Stimulated activated CD8-positive, alpha-beta memory T cell treated with anti-CD3 and anti-CD28 coated beads, Interleukin-15, amount 100 ng/mL, for 24 hours (primary cell): ENCODE measurements at places on chromosomes 12 and 14.

DNA sequence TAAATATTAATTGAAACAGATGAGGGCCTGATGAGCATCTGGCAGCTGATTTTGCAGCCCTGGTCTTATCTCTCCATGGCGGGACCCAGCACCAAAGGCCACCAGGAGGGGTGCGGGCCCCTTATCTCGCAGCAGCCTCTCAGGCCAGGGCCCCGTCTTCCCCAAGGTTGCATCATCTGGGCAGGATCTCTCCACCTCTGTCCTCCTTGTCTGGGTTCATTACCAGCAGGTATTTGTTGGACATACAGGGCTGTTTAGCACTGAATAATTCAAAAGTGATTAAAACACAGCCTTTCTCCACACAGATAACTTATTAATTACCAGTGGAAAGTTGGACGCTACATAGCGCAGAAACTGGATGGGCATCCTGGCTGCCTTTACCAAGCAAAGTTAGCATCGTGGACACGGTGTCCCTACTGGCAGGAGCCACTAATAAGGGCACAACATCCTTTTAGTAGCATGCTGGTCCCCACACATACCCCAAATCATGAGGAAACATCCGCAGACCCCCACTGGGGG, 25.8 kb downstream of the TMEM120B start:
- DNase-seq = no peak

- no peak for DNase-seq
Measured at GRCh38 chr12:50047693-50048250, 9.6 kb upstream of the ASIC1 start.

DNA sequence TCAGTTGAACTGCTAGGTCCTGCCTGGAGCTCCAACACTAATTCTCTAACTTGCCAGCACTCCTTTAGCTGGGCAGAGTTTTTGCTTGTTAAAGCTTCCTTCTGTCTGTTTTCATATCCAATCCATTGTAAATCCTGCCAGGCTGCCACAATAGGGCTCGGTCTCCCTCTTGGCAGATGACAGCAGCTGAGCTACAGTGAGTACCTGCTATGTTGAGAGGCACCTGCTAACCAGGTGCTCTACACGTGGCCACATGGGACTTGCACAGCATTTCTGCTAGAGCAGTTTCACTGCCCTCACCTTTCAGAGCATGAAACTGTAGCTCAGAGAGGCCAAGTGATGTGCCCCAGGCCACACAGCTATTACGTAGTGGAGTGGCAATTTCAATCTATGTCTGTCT, 106.6 kb upstream of the NOS1 start:
- DNase-seq = no peak

DNA sequence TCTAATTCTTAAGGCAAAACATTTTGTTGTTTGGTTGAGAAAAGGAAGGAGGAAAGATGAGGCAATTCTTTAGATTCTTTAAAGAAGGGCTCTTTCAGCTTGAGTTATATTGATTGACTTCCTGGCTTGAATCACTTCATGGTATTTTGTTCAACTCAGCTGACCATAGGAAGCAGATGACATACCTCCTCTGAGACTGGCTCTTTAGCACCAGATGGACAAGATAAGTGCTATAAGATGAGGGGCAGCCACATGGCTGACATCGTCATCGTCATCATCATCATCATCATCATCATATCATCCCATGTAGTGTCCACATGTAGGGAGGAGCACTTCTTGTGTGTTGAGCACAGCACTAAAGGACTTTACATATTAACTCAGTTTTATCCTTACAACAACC, 81.3 kb downstream of the SSPN start:
- DNase-seq = no peak

DNA sequence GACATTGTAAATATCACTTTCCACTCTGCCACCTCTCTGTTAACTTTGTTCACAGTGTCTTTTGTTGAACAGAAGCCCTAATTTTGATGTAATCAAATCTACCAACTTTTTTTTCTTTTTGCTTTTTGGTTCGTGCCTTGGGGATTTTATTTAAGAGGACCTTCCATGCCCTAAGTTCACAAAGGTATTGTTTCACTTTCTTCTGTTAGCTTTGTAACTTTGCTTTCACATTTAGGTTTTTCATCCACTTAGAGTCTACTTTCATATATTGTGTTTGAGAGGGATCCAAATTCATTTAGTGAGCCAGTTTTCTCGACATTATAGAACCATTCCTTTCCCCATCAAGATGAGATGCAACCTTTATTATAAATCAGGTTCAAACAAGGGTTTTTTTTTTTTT, 275.7 kb upstream of the CRY1 start:
- DNase-seq = no peak

DNA sequence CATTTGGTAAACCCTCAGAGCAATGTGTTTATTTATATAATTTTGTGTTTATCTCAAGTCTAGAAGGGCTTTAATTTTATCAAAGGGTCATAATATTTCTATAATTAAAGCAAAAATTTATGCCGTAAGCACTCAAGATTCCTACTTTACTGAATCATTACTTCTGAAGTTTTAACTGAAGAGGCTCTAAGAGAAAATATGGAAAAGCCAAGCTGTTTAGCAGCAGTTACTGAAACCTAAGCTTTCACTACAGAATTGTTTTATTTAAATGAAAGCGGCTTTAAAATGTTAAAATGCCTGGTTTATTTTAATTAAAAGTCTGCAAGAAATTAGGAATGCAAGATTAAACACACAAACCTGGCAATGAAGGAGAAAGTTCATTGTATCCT, 73.9 kb upstream of the BBS10 start:
- no peak for DNase-seq

DNA sequence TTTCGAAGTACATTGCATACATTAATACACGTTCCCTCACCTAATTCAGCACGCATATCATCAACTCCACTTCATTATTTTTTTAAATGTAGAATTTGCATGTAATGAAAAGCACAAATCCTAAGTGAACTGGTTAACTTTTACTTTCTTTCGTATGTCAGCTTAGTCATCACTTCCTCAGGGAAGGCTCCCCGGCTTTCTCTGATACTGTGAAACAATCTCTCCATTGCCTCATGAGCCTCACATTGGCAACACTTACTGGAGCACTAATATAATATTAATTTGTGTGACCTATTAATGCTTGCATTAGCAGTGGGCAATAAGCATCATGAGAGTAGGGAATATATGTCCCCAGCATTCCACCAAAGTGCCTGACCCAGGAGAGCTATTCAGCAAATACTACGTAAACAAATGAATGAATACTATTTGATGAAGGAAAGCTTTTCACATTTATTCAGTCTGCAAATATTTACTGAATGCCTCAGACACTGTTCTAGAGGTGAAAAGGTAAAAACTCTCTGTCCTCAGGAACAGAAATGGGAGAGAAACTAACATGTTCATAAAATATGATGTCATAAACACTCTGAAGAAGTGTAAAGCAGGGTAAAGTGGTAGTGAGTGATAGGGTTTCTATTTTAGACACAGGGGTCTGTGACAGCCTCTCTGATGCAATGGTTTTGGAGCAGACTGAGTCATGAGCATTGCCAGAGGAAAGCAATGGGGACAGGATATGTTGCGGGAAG, 327.5 kb upstream of the DIO2 start:
- DNase-seq = no peak

- DNase-seq = no peak
Measured at GRCh38 chr12:54479421-54479820, 6.0 kb upstream of the GTSF1 start.

GRCh38 chr12:128399253-128399652, 132.3 kb downstream of the TMEM132C start:
- no peak for DNase-seq

DNA sequence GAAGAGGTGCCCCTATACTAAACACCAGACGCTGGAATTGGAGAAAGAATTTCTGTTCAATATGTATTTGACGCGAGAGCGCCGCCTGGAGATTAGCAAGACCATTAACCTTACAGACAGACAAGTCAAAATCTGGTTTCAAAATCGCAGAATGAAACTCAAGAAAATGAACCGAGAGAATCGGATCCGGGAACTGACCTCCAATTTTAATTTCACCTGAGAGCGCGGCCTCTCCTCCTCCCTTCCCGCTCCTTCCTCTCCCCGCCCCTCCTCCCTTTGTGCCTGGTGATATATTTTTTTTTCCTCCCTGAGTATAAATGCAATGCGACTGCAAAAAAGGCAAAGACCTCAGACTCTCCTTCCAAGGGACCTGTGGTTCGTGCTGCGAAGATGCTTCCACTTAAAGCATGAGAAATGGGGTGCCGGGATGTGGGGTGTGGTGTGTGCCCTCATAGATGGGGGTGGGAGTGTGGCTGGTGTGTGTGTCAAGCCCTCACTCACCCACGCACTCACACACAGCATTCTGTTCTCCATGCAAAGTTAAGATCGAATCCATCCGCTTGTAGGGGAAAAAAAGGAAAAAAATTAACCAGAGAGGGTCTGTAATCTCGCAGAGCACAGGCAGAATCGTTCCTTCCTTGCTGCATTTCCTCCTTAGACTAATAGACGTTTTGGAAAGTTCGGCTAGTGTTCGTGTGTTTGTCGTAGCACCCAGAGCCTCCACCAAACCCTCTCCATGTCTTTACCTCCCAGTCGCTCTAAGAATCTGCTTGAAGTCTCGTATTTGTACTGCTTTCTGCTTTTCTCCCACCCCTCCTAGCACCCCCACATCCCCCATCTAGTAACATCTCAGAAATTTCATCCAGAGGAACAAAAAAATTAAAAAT, 4.5 kb downstream of the HOXC10 start:
- no peak for DNase-seq

DNA sequence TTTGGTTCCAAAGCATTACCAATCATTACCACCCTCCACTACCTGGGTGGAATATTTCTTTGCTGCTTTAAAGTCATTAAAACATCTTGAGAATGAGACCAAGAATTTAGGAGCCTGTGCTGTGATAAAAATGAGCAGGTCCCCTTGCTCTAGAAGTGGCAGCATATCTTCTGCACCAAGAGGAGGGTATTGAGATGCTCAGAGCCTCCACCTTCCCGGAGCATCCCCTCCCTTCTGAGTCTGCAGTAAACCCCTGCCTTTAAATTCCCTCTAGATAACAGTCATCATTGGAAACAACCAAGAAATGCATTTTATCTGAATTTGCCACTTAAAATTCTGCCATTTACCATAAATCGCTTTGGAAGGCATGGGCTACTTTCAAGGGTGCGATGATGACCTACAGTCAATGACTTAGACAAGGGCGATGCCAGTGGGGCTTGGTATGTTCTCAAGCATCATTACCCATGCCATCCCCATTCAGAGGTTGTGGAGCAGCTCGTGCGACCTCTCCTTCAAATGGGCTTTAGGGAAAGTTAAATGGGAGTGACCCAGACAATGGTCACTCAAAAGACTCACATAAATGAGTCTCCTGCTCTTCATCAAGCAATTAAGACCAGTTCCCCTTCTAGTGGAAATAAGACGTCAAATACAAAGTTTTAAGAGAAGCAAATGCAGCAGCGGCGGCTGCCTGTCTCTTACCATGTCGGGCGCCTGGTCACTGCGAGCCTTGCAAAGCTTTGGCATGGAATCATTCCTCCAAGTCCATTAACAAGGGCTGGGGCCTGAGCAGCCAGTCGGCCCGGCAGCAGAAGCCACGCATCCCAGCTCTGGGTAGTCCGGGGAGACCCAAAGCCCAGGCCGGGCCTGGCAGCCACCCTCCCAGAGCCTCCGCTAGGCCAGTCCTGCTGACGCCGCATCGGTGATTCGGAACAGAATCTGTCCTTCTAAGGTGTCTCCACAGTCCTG, 334.5 kb downstream of the TMEM121 start:
- no peak for DNase-seq

GRCh38 chr14:30387871-30388270, 171.1 kb upstream of the G2E3 start:
- DNase-seq = no peak

GRCh38 chr14:75323571-75323970, 44.9 kb downstream of the FOS start:
- no peak for DNase-seq

DNA sequence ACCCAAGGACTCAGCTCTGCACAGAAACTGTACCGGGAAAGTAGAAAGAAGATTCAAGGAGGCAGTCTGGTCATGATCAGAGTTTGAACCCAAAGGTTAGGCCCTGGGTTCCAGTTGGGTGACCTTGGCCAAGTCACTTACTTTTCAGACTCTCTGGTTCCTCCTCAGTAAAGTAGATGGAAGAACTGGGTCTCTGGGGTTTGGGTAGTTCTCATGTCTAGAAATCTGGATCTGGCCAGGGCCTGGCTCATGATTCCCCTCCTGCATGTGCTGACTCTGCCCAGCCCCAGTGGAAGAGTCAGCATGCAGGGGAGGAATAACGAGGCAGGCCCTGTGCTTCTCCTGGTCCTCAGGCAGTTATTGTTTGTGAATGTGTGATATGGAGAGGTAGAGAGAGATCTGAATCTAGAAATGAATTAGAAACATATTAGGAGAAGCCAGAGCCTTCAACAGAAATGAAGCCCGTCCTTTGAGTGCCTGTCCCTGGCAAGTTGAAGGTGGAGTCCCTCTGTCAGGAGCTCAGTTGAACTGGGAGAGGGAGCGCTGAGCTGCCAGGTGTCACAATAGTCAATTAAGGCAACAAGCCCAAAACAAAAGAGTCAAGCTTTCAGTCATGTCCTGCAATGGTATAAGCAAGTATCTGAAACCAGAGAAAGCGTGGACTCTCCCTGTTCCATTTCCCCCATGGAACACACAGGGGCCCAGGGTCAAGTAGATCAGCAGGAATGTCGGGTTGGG, 131.3 kb upstream of the HIF1A start:
- no peak for DNase-seq

- DNase-seq = no peak
Measured at GRCh38 chr14:91509878-91510170, 286 bp downstream of the PPP4R3A start.

- no peak for DNase-seq
Measured at GRCh38 chr12:85740186-85740585, 96.0 kb downstream of the RASSF9 start.

GRCh38 chr12:40963751-40964150, 224.4 kb upstream of the PDZRN4 start:
- DNase-seq = no peak

DNA sequence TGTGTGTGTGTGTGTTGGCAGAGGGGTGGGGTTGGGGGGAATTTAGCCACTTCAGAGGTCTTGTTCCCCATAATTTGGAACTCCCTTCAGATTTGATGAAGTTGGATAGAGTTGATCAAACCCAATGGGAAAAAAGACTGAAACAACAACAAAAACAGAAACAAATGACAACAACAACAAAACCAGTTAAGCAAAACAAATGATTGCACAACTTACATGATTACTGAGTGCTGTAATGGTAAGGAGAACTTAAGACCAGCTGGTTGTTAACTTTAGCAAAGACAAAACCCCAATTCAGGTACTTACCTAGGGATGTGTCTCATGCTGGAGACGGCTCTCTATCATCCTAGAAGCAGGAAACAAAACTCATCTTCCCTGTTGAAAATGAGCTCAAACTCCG, 107.8 kb upstream of the DDHD1 start:
- no peak for DNase-seq
